Inflammatory macrophage treated with lipopolysaccharide for 1 hour (primary cell): ENCODE measurements at places on chromosomes 13 and 19.

DNA sequence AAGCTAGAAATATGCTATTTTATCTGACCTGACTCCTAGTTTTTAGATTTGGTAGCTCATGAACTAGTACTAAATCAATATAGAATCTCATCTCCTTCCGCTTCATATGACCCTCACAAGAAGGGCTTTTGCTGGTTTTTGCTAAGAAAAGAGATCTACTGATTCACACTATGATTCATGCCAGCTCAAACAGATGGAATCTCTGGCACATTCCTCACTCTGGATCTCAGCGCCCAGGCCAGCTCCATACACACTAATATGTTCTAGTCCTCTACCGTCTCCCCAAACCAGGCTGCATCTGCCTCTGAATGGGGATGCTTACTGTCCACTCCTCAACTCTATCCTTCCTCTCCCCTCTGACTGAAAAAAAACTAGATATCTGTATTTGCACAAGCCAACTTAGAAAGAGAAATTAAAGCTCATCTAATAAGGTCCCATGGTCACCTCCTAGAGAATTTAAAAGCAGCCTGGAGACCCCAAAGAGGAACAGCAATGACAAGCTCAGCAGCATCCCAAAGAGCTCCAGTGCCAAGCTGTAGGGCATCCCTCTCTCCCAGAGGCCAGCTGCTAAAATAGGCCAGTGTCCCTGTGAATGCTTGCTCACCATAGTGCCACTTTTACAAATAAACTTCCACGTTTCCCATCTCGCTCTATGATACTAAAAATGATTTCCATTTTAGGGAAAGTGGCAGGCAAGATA lies 74.9 kb downstream of the LHFPL6 start:
- DNase-seq, result no peak

DNA sequence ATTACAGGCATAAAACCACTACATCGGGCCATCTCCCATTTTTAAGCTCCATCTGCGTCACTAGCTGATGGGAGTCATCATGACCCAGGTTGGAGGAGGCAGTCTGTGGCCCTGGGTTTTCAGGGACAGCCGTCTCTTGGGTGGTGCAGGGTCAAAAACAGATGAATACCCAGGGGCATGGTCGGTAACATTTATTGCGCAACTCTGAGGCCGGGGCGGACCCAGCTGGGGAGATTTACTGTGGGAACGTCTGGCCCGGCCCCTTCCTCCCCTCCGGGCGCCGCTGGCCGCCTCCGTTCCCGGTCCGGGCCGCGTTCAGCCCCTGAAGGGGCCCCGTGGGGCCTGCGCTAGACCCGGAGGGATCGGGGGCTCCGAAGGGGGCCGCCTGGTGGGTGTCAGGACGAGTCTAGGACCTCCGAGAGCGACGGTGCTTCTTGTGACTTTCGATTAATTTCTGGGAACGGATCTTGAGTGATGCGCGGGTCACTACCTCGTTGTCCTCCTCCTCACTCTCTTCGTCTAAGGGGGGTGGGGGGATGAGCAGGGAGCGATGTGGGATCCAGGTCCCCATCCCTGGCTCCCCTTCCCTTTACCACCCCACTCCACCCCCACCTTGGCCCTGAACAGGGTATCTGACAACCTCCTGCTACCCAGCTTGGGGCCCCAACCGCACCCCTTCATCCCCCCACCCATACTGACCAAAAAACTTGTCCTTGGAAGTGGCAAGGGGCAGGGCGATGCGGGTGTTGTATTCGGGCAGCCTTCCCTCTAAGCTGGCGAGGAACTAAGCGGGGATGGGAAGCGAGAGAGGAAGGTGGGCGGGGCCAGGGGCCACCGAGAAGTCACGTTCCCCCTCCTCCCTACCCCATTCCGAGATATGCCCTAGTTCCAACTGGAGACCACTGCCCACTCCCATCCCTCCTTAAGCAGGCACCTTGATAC lies 1.6 kb upstream of the RGL3 start:
- no peak for DNase-seq

- no peak for DNase-seq
Observed at GRCh38 chr13:77696006-77696878, 1.2 kb upstream of the SLAIN1 start.

- no peak for DNase-seq
Observed at GRCh38 chr19:6590258-6590826, 608 bp downstream of the CD70 start.

GRCh38 chr13:46136688-46137087 lies 31.9 kb upstream of the CPB2 start:
- no peak for DNase-seq

- peak; percentile 80 for DNase-seq
Observed at GRCh38 chr13:46168783-46169182, 13.2 kb downstream of the LCP1 start.
